ENCODE measurements at places on chromosomes 6 and 20. TPM values are rescaled to one million over a fixed set of nuclear protein-coding genes. Genes with fewer than 3 reads are reported as not detected.

CLVS2 gene
- polyA plus RNA-seq: 0.33 TPM

TMEM244 gene
- polyA plus RNA-seq: not detected

C6orf15 gene
- polyA plus RNA-seq: not detected

SAMD5 gene
- 19.4 TPM for polyA plus RNA-seq

SLPI gene
- 0.40 TPM for polyA plus RNA-seq

CAP2 gene
- polyA plus RNA-seq: 13.1 TPM

EYA2 gene
- polyA plus RNA-seq: 0.52 TPM

RNF217 gene
- polyA plus RNA-seq: 21.2 TPM

TENT5A gene
- polyA plus RNA-seq: 4.5 TPM

LSM14B gene
- 57.3 TPM for polyA plus RNA-seq

PLN gene
- polyA plus RNA-seq: 4.8 TPM

GRCh38 chr6:5697508-5697907 is 309.2 kb downstream of the NRN1 start:
- DNase-seq: no peak

DNA sequence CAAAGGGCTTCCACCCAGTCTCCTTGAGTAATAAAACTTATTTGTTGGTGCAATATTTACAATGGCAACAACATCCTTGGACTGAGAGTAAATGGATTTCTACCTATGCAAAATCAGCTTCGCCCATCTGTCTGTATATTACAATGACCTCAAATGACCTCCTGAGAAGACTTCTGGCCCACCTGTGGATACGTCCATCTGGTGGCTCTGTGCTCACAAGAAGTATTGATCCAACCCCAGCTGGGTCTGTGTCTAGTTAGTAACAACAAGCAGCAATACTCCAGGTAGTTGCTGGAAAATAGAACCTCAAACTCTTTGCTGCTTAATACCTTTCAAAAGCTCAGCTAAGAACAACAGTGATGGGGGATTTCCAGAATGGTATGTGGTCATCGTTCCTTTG is 34.7 kb upstream of the GSTA4 start:
- no peak for DNase-seq

- no peak for DNase-seq
Measured at GRCh38 chr6:73579851-73580246, 59.0 kb upstream of the EEF1A1 start.

DNA sequence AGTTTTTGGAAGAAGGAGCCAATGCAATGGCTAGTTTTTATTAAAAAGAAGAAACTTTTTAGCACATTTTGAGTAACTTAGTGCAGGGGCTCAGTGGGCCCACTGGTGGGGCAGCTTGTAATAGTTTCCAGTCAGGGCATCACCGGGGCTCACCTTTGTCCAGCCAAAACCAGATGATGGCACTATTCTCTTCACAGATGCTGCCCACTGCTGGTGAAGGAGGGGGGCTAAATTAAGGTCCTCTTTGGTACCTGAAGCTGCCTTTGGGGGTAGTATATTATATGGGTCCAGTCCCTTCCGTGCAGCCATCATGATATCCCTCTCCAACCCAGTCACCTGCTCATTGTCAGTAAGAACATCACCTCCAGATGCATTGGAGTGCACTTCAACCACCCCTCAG is 182.9 kb downstream of the PDE7B start:
- no peak for DNase-seq

DNA sequence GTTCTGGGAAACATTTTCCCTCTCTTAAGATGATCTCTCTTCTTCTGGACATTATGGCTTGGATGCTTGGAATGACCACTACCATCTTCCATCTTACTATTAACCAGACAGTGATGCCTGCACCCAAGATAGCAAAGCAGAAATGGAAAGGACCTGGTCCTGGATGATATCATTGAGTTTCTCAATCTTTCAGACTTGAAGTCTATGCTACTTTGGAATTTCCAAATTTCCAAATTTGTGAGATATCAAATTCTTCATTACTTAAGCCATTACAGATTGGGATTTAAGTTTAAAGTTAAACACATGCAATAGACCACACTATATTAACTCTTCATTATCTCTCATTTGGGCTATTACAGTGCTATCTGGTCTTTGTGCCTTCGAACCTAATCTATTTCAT is 3.7 kb upstream of the TAB2 start:
- no peak for DNase-seq

DNA sequence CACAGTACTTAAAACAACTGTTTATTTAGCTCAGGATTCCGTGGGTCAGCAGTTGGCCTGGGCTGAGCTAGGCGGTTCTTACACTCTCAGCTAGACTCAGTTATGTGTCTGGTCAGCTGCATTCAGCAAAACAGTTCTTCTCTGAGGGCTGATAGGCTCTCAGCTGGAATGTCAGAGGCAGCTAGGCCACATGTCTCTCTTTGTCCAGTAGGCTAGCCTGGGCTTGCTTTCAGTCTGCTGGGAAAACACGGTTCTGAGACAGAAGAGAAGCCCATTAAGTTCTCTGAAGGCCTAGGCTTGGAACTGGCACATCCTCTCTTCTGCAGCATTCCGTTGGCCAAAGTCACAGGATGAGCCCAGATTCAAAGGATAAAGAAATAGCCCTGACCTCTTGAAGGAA is 65.6 kb downstream of the TULP4 start:
- no peak for DNase-seq

DNA sequence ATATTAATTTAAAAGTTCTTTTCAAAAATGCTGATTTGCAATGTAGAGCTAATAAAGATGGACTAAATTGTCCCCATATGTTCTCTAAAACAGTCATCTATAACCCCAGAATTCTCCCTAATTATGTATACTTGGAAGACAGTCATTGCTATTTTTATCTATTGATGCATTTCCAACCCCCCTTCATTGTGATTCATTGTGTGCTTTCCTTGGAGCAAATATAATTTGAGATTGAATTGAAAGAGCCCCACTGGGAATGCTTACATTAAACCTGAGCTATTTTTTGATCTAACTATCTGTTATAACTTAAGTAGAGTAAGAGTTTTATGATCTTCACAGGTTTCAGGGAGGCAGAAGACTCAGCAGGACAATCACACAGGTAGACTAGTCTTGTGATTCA is 73.7 kb upstream of the PTCHD4 start:
- DNase-seq: no peak

DNA sequence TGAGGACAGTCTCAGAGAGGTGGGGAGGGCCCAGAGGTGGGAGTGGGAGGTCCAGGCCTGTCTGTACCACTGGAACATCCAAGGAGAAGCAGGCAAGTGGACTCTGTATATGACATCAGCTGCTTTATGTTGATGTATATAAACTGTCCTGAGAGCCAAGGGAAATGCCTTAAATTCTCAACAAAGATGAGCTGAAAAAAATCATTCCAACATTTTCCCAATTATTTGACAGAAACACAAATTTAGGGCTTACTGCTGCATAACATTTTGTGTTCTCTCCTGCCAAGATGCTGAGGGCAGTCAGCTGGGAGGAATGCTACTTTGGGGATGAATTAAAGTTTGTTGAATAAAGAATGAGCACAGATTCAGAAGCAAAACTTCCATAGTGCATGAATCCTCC is 52.8 kb downstream of the FOXC1 start:
- DNase-seq: no peak

GRCh38 chr6:130158056-130158455 is 64.7 kb downstream of the SAMD3 start:
- DNase-seq: no peak

GRCh38 chr6:64217721-64218620 is 582.4 kb downstream of the PHF3 start:
- no peak for DNase-seq

DNA sequence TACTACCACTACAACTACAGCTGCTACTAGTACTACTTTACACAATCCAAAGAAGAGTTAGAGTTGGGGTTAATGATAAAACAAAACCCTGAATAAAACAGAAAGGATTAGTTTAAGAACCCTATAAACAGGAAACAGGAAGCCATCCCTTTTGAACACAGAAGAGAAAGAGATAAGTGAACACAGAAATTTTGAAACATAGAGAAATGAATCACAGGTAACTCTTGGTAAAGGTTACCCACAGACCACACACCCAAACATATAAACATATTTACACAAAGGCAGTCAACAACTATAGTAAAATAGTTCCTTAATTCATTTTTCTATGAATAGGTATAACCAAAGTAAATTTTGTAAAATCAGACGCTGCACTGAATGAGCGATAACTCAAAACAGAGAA is 98.1 kb downstream of the RNGTT start:
- no peak for DNase-seq

DNA sequence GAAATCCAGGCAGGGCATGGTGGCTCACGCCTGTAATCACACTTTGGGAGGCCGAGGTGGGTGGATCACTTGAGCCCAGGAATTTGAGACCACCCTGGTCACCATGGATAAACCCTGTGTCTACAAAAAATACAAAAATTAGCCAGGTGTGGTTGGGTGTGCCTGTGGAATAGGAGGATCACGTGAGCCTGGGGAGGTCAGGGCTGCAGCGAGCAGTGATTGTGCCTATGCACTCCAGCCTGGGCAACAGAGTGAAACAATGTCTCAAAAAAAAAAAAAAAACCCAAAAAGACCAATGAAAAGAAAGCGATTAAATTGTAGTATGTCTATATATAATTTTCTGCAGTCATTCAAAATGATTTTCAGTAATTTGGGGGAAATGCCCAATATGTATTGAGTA is 70.3 kb downstream of the ITCH start:
- no peak for DNase-seq

DNA sequence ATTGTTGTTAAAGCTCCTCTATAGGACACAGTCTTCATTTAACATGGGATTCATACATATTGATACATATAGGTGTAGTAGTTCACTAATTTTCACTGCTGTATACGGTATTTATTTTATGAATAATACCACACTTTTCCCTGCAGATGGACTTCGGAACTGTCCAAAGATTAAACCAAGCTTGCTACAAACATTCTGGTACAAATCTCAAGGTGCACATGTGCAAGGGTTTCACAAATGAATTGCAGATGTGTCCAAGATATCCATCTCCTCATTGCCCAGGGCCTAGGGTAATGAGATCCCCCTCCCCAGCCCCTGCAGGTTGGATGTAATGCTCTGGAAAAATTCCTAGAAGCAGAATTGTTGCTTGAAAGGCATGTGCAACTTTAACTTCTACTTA is 31.4 kb downstream of the DTNBP1 start:
- DNase-seq: no peak

DNA sequence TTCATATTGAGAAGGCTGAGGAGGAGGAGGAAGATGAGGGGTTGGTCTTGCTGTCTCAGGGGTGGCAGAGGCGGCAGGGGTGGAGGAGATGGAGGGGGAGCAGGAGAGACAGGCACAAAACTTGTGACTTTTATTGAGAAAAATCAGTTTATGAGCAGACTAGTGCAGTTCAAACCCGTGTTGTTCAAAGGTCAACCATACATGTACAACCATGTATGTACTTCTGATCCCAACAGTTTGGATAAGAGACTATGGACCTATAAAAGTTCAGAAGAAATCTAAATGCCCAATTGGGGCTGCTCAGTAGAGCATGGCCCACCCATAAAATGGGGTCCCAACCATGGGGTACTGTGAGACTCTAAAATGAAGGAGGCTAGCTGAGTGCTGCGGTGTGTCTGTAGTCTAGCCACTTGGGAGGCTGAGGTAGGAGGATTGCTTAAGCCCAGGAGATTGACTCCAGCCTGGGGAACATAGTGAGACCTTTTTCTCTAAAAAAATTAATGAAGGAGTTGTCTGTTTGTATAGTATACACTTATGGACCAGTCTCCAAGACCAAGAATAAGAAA is 7.6 kb upstream of the SLC22A7 start:
- no peak for DNase-seq

GRCh38 chr6:92962846-92963245 is 456.5 kb downstream of the EPHA7 start:
- DNase-seq: no peak

DNA sequence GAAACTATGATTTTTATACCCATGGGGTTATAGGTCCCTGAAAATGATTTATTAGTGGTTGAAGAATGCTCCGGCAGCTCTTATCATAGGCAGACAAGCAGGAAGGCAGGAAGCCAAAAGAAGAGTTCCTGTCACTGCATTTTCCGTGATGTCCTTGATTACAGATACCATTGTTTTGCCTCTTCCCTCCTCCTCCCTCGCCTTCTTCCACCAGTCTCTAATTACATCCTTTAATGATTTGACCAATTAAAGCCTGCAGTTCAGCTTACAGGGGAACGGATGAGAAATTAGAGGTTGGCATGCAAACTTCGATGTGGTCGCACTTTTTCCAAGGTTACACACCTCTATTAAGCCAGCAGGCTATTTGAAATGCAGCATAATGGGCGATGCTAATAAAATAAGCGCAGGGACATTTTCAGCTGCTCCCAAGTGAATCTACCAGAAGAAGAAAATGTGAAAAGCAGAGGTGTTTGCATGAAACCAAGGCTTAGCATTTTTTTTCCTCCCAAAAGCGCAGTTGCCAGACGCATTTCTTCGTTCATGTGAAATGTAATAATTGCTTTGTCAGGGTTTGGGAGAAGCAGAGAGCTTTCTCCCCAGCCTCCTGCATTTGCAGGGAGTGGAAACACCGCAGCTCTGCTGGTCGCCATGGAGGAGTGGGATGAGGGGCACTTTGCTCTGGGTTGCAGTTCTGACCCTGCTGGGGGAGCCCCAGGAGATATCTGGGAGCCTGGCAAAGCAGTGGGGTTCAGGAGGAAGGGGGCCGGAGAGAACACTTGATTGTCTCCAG is 6.0 kb downstream of the NOX3 start:
- peak; percentile 20 for DNase-seq

GRCh38 chr6:104212977-104213668 is 646.6 kb downstream of the HACE1 start:
- DNase-seq: no peak

DNA sequence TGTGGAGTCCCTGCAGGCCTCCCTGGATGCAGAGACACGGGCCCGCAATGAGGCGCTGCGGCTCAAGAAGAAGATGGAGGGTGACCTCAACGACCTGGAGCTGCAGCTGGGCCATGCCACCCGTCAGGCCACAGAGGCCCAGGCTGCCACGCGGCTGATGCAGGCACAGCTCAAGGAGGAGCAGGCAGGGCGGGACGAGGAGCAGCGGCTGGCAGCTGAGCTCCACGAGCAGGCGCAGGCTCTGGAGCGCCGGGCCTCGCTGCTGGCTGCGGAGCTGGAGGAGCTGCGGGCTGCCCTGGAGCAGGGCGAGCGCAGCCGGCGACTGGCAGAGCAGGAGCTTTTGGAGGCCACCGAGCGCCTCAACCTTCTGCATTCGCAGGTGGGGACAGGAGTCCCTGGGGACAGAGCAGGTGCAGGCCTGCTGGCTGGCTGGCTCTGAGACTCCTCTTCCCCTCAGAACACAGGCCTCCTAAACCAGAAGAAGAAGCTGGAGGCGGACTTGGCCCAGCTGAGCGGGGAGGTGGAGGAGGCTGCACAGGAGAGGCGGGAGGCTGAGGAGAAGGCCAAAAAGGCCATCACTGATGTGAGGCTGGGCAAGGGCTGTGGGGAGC is 44.7 kb downstream of the MYH7B start:
- no peak for DNase-seq

GRCh38 chr20:55472704-55473103 is 532.6 kb downstream of the CBLN4 start:
- DNase-seq: no peak

DNA sequence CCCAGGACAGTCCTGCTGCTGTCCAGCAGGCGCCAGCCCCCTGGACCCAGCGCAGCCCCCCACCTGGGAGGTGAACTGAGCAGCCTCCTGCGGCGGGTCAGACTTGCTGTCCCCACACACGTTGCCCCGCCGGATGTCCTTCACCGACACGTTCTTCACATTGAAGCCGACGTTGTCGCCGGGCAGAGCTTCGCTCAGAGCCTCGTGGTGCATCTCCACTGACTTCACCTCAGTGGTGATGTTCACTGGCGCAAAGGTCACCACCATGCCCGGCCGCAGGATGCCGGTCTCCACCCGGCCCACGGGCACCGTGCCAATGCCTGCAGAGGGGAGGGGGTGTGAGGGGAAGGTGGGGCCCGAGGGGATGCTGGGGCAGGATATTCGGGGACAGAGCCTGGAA is 8.5 kb downstream of the EEF1A2 start:
- DNase-seq: no peak

GRCh38 chr20:6299456-6299855 is 176.6 kb upstream of the FERMT1 start:
- DNase-seq: no peak
